ENCODE measurements at places on chromosomes 1 and 21.
A peak's percentile ranks its signal among the peaks of the same experiment; 100 is the strongest.

GRCh38 chr1:198903203-198903602, 264.4 kb downstream of the PTPRC start:
- peak; percentile 95 for DNase-seq

- no peak for DNase-seq
Observed at GRCh38 chr1:201734786-201735185, 94.2 kb upstream of the IPO9 start.

- DNase-seq = no peak
Observed at GRCh38 chr1:87642581-87643221, 314.0 kb downstream of the LMO4 start.

DNA sequence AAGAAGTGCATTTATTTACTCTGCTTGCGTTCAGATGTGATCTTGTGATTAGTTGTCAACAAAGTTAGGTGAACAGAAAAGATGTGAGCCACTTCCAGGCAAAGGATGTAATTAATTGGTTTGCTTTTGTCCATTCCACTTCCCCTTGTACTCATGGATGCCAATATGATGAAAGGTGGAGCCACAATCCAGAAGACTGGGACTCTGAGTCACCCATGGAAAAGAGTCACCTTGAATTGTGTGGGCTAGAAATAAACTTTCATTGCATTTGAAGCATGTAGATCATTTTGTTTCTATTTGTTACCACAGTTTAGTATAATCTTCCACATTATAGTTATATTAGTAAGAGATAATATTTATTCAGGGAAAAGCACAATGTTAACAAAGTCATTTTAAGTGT, 684.2 kb downstream of the LTN1 start:
- DNase-seq = no peak

DNA sequence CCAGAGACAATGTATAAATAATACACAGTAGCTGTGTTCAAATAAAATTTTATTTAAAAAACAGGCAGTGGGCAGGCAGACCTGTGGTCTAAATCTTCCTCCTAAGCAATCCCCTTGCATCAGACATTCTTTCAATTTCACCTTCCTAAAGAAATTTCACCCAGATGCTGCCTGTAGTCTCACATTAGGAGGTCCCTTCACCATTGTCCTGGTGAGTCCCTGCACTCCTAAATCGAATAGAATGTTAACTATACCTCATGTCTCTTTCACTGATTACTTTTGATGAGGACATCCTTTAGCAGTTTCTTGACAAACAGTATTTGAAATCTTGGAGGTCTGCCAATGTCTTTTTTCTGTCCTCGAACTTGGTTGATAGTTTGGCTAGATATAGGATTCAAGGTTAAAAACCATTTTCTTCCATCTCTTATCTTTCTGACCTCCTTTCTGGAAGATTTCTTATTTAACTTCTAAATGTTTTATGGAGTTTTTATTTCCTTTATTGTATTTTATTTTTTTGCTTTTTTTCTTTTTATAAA, 77.5 kb downstream of the LPGAT1 start:
- DNase-seq = no peak

DNA sequence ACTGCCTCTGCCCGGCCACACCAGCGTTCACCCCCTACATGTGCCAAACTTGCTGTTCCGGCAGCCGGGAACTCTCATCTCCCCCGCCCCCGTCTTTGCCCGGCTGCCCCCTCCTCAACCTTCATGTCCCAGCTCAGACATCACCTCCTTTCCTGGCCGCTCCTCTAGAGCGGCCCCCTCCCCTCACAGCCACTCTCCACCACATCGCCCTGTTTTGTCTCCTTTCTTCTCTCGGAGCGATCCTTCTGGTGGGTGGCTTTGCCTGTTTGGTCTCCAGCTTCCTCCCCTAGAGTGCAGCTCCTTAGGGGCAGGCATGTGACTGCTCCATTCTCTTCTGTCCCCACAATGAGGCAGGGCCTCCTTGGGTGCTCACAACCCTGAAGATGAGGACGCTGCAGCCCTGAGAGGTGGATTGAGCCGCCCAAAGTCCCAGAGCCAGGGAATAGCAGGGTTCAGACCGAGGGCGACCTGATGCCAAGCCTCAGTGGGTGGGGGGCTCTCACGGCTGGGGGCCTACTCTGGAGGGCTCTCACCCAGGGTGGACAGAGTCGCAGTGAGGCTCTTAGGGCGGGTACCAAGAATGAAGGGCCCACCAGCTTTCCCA, 44.9 kb upstream of the ECE1 start:
- DNase-seq = no peak

DNA sequence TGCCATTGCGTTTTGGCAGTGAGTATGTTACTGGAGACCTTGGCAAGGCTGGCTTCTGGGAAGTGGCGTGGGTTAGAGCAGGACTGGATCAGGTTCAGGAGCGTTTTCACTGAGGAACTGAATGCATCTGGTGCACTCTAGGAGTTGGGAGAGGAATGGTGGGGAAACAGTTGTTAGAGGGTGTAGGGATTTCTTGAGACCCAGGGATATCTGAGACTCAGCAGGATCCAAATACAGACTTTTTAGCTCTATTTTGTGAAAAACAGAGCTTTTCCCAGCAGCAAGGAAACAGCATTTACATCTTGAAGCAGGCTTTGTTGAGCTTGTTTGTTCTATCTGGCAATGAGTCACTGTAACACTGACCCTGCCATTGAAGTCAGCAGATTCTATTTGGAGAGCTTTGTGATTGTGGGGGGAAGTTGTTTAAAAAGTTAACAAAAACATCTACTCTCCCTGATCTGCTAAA, 56.9 kb upstream of the NRIP1 start:
- no peak for DNase-seq

DNA sequence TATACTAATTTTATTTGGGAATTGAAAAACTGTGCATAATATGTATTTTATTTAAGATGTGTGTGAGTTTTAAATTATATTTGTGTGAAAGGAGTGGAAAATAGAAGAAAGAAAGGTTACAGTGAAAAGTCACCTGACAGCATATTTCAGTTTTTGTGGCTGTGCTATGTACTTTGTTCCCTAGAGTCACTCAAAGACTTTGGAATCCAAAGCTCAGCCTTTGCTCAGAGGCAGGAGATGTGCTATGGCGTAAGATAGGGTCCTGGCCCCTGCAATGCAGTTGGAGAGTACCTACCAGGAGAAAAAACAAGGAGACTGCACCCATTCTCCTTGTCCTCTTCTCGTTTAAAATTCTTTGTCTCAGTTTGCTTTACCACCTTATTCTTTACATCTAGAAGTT, 2.9 kb downstream of the CCDC30 start:
- no peak for DNase-seq

- no peak for DNase-seq
Observed at GRCh38 chr1:214467078-214467585, 84.3 kb downstream of the PTPN14 start.

- DNase-seq = no peak
Observed at GRCh38 chr1:162712317-162713029, 78.0 kb upstream of the HSD17B7 start.

DNA sequence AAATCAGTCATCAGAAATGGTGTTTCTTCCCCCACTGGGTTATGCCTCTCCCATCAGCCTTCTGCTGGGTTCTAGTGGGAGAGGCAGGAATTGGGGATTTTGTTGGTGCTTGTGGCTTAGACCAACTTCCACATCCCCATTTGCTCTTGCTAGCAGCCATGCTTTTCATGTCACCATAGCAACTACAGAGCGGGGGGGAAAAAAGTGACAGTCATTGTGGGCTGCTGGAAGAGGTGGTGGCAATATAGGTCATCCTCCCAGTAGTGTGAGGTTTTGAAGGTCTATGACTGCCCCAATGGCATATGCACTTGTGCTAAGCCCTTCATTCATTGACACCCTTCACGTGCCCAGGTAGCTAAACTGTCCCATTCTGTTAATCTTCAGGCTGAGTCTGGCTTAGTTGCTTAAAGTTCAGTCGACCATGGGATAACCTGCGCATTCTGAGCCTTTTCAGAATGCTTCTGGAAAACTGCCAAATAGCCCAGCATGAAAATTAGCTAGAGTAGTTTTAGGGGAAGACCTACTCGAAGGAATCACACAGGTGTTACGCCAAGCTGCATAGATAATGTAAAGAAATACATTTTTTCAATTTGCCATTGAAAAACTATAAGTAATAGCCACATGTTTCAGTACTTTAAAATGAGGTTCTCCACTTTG, 53.7 kb upstream of the ZNF326 start:
- peak; percentile 47 for DNase-seq

DNA sequence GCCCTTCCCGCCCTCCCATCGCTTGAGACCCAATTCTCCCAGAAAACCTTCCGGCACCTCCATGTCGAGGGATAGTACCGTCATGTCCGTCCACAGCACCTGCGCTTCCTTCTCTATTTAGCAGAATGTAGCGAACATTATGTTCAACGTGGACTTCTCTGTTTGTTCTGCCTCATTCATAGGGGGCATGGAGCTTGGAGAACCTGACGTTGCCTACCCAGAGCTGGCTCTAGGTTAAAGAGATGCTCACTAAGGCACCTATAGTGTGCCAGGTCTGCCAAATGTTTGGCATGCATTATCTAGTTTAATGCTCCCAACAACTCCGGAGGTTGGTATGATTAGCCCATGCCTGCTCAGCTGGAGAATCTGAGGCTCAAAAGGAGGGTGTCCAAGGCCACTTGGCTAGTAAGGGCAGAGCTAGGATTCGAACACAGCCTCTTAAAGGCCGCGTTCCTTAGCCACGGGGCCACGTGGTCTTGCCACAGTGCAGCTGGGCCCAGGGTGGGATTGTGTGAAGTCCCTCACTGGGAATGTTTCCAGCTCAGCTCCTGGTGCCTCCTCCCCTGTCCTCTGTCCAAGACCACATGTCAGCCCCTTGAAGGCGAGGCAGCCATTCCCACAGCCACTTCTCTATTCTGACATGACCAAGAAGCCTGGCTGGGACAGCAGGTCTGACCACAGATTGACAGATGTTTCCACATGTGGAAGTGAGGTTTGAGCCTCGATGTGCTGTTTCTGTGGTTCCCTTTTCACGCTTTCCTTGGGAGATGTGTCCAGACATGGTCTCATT, 57.8 kb downstream of the RUNX3 start:
- DNase-seq = no peak

- DNase-seq = no peak
Observed at GRCh38 chr21:32406405-32406804, 6.1 kb upstream of the EVA1C start.

GRCh38 chr1:5297886-5298239, 643.5 kb downstream of the AJAP1 start:
- no peak for DNase-seq

DNA sequence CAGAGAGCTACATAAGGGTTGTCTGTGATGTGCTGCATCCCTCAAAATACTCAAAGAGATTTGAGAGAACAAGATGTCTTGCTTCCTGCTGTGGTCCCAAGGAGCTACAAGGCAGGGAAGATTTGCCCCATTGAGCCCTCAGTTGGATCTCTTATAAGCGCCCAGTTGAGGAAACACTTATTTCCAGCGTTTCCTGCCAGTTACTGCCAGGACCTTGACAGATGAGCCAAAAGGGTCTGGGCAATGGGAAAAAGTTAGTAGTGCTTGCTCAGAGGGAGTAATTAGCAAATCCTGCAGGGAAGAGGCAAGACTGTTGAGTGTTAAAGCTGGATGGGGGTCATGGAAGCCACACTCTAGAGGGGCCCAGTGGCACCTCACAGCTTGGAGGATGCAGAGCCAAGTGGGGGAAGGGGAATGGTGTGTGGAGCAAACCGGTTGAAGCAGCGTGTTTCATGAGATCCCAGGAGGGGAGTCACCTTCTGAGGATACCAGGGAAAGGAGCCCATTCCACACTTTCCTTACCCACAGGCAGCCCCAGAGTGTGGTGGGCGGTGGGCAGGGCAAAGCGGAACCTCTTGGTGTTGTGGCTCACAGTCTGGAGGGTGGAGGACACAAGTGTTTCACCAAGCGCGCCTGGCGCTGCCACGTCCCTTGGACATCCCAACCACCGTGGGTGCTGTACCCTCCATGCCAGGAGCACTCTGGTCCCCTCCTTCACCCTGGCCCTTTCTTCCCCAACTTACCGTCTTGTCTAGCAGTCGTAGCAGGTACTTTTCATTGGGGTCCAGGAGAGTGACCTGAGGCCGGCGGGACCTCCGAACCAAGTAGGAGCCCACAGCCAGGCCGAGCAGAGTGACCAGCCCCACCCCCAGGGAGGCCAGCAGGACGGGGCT, 805 bp downstream of the CYB5R1 start:
- no peak for DNase-seq

GRCh38 chr1:67171978-67172377, 5.7 kb downstream of the IL23R start:
- DNase-seq = no peak

DNA sequence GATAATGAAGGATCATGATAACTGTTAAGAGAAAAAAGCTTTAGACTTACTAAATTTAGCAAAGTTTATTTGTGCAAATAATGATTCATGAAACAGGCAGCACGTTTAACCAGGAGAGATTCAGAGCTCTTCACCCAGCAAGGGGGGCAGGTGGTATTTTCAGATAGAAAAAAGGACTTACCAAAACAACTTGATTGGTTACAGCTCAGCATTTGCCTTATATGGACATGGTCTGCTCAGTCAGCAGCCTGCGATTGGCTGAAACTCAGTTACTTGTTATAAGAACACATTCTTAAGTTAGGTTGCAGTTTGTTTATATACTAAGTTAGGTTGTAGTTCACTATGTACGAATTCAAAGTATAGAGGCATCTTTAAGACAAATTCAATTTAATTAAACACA, 165.6 kb downstream of the DUSP10 start:
- no peak for DNase-seq

DNA sequence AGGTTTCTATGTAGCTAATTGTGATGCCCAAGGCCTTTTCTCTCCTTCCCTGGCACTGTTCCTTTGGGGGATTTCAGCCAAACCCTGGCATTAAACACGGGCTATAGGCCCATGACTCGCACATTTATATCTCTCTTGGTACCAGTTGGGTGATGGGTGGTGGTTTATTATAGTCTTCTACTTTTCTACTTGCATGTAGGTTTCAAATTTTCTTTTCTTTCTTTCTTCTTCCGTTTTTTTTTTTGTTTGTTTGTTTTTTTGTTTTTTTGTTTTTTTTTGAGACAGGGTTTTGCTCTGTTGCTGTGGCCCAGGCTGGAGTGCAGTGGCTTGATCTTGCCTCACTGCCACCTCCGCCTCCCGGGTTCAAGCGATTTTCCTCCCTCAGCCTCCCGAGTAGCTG, 1.1 kb downstream of the IL10RB start:
- DNase-seq = peak; percentile 8

GRCh38 chr1:160409486-160409885, 9.1 kb downstream of the VANGL2 start:
- no peak for DNase-seq

GRCh38 chr21:36425286-36425685, 40.1 kb downstream of the CHAF1B start:
- DNase-seq = no peak

GRCh38 chr1:119001181-119002027, 13.3 kb upstream of the TBX15 start:
- no peak for DNase-seq

DNA sequence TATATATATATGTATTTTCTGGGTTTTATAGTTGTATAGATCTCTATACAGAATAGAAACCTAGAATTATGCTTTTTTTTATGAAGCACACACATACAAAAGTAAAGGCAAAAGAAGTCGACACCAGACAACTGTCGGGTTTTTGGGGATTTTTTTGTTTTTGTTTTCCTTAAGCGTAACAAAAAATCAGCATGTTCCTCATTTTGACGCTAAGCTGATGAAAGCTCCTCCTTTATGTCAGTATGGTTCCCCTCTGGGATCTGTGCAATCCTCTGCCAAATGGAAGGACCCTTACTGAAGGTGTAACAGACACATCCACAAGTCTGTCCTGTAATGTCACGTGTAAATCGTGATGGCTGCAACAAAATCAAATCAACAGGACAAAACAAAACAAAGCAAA, 226.2 kb downstream of the RHOU start:
- no peak for DNase-seq

Data from spinal cord (tissue), 10 donors.